PC-3 (cell line): ENCODE measurements at places on chromosomes 1 and 21.

- DNase-seq: no peak
Observed at GRCh38 chr1:174800876-174801275, 198.9 kb upstream of the CACYBP start.

DNA sequence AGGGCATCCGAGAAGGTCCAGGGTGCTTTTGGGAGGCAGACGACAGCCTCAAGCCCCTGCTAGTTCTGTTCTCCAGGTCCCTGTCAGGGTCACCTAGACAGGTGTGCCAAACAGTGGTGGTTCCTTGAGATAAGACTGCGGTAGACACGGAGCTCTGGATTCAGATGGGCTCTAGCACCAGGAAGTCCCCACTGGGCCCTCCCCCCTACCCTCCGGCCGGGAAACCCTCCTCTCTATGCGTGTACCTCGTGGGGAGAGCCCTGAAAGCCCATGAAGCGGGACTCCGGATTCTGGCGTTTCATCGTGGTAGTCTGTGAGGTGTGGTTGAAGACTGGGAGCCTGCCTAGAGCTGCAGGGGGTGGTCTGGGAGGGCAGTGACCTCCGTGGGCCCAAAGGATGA is 2.1 kb upstream of the KCNA2 start:
- DNase-seq: no peak

- DNase-seq: no peak
Observed at GRCh38 chr1:200526709-200527612, 93.6 kb downstream of the KIF14 start.

GRCh38 chr1:61082311-61083012 is at the start of gene NFIA:
TSS of gene NFIA (plus strand) at chr1:61082561.
- DNase-seq: peak; percentile 68

GRCh38 chr1:195604287-195604686 is 1004.0 kb downstream of the KCNT2 start:
- peak; percentile 72 for DNase-seq

DNA sequence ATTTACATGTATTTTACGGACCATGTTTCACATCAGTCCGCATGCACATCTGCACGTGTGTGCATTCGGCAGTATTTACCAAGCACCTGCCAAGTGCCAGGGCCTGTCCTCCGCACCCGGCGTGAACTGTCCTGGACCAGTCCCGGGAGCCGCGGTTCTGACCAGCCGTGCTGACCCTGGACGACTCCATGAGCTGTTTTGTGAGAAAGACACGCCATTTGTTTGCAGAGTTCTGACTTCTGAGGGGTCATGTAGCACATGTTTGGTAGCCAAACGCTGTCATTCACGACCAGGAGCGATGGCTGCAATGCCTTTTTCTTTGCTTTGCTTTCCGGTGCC is 3.3 kb upstream of the OLIG2 start:
- no peak for DNase-seq

GRCh38 chr1:222898191-222898527 is 83.3 kb downstream of the DISP1 start:
- no peak for DNase-seq

DNA sequence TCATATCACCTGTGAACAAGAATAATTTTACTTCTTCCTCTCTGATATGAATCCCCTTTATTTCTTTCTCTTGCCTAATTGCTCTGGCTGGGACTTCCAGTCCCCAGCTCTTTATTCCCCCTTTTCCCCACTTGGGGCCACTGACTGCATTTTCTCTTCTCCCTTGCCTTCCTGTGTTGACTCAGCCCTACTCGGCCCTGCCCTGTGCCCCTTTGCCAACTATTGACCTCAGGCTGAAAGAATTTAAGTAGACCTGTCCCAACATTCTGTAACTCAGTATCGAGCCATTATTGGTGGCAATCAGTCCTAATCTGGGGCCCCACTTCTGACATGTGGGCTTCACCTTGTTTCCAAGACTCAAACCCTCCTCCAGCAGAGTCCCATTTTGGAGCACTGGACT is 60.6 kb upstream of the STUM start:
- peak; percentile 78 for DNase-seq

DNA sequence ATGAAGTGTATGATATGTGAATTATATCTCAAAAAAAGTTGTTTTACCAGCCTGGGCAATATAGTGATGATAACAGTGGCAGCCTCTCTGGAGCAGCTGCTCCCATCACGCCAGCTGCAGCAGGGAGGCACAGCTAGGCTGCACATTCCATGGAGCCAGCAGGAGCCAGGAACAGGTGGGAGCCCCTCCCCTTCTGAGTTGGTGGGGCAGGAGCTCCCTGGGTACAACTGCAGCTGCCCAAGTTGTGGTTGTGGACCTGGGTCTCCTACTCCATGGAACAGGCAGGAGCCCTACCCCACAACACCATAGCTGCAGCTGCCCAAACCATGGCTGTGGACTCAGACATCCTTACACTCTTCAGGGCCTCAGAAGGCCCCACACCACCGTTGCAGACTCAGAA is 21.7 kb upstream of the FNBP1L start:
- no peak for DNase-seq

DNA sequence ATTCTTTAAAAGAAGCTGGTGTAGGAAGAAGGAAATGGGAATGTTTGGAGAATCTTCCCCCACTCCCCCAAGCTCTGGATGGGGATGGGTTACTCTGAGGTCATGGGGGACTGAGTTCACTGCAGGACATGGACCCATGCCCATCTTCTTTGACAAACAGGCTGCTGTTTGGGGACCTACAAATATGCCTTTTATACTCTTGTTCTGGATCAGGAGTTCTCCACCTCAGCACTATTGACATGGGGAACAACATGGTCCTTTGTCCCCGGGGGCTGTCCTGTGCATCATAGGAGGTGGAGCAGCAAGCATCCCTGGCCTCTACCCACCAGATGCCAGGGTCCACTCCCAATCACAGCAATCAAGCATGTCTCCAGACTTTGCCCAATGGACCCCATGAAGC is 365.8 kb upstream of the C1orf174 start:
- no peak for DNase-seq

GRCh38 chr1:63915121-63915520 is 141.3 kb downstream of the ROR1 start:
- peak; percentile 35 for DNase-seq
